ENCODE measurements at places on chromosomes 7 and 10. TPM values are rescaled to one million over a fixed set of nuclear protein-coding genes. Genes with fewer than 3 reads are reported as not detected.

DNA sequence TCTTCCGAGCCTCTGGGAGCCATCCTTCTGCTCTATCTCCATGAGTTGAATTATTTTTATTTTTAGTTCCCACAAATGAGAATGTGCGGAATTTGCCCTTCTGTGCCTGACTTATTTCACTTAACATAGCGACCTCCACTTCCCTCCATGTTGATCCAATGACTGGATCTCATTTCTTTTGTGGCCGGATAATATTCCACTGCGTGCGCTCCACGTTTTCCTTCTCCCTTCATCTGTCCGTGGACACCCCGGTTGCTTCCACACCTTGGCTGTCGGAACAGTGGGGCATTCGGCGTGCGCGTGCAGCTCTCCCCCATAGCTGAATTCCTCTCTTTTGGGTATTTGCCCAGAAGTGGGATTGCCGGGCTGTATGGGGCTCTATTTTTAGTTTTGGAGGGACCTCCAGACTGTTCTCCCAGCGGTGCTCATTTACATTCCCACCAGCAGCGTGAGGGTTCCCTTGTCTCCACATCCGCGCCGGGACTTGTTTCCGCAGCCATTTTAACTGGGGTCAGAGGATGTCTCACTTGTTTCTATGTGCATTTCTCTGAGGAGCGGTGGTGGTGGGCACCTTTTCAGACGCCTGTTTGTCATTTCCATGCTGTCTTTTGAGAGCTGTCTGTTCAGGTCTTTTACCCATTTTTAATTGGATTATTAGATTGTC is 51.0 kb upstream of the SUN1 start:
- ATAC-seq: no peak

DNA sequence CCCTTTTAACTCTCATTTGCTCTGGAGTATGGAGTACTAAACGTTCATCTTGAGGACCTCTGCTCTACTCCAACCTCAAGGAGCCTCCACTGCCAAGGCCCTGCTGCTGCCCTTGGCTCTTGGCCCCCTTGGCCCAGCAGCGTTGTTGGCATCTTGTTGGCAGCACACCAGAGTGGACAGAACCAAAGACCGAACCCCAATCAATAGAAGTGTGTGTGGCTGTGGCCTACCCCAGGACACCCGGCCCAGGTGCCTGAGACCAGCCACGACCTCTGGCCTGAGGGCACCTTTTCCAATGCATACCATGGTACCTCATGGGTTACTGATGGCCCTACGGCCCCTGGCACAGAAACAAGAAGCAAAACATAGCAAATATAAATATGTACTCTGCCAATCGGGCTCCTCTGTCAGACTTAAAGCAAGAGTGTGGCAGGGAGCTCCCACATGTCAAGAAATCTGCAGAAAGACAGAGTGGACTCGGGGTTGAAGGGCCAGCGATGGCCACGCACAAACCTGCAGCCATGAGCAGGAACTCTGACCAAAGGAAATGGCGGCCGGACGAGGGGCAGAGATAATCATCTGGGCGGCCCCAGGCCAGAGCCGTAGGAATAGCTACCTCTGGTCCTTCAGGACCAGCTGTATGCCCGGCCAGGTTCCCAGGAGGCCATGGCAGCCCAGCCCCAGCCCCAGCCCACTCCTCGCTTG is 2.9 kb downstream of the NPC1L1 start:
- no peak for ATAC-seq

DNA sequence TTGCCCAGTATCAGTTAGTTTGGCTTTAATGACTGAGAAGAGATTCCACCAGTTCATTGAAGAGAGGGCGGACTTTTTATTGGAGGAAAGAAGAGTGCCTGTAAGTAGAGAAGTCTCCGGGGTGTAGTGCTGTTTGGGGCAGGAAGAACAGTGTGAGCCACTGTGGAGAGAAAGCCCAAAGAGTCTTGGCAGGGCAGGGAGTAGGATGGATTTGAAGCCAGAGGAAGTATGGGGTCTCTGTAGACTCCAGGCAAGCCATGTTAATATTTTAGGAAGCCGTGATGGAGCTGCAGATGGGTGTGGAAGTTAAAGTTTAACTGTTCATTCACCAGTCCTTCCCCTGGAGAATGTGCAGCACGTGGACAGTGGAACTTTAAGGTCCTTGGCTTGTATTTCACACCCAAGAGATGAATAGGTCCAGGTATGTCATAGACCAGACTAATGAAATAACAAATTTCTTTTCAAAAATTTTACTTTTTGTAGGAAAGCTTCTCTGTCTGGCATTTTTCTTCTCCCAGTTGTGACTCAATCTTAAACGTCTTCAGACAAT is 54.1 kb downstream of the TCF7L2 start:
- no peak for ATAC-seq

Gene TRIM73
- 0.92 TPM for total RNA-seq

Gene IKZF1
- total RNA-seq: 2.1 TPM
